ENCODE measurements at places on chromosomes 5 and 9.

GRCh38 chr5:98621821-98622220, 151.6 kb upstream of the RGMB start:
- no peak for DNase-seq

DNA sequence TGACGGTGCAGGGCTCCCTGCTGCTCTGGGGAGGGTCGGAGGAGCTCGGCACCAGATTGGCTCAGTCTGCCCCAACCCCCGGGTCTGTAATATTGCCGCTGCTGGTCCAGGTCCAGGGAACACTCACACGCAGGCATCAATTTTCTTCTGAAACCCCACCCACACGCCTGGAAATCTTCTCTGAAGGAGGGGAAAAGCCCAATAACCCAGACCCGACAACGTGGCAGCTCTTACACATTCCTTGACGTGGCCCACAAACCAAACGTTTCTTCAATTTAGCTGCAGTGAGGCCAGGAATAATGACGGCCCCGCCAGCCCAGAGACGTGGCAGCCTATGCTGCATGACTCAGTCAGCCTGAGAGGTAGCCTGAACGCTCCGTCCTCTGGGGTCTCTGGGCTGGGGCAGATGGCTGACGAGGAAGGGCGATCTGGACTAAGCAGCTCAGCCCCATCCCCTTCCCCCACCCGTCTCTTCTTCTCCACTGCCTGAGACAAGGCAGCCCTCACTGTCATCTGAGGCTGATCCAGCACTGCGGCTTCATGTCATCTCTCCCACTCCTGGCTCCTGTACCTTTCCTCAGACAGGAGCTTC, 9.9 kb upstream of the SPARC start:
- DNase-seq: peak; percentile 67

DNA sequence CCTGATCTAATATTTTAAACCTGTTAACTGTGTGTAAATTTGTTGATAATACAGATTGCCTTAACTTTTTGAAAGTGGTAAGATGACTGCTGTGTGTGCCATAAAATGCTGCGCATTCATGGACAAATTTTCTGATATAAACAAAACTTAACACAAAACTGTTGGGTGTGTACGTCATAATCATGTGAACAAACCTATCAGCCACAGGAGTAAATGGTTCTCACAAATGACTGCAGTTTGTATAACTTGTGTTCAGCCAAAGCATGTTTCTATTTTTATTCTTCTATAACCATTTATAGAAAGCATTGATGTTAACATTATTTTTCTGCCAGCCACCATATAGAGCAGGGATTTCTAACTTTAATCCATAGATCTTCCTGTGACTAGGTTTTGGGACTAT, 21.5 kb downstream of the CAMK4 start:
- no peak for DNase-seq

GRCh38 chr9:120514405-120514804, 65.6 kb downstream of the CDK5RAP2 start:
- DNase-seq: no peak

GRCh38 chr9:113898596-113898995, 22.5 kb downstream of the ZNF618 start:
- DNase-seq: no peak

DNA sequence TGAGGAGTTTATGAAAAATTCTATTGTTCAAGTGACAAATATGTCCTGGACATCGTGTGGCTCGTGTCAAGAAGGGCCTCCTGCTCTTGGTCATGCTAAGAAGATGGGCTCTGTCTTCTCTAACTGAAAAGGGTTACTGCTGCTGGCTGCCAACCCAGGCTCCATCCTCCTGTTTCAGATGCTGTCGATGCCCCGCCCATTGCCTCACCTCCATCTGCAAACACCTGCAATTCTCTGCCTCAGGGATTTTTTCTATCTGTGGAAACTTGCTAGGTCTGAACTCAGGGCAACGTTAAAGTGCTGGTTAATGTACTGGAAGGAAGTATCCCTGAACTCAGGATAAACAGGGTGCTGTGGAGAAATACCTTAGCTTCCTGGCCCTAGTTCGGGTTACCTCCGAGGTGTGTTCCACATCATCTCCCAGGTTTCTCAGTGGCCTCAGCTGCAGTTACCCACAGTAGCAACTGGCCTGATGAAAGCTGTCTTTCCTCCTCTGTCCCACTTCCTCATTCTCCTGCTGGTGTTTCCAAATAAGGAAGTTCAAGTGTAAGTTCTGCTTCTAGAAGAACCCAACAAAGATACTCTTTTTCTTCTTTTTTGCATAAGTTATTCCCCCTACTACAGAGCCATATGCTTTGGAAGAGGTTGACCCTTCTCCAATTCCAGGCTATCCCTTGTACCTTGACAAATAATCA, 151.7 kb upstream of the SMIM23 start:
- no peak for DNase-seq

- no peak for DNase-seq
Measured at GRCh38 chr9:103474156-103474555, 479.0 kb downstream of the CYLC2 start.

- no peak for DNase-seq
Measured at GRCh38 chr9:111831371-111832108, 36.8 kb upstream of the SHOC1 start.

GRCh38 chr5:134177369-134178095, 782 bp upstream of the SKP1 start:
- DNase-seq: no peak

DNA sequence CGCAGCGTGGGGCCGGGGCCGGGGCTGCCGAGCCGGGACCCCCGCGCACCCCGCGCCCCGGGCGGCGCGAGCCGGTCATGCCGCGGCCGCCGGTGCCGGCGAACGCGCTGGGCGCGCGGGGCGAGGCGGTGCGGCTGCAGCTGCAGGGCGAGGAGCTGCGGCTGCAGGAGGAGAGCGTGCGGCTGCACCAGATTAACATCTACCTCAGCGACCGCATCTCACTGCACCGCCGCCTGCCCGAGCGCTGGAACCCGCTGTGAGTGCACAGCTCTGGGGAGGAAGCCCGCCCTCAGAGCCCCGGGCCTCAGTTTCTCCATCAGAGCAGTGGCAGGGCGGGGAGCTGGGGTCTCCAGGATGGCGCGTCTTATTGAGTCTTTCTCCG, 335 bp downstream of the GALNT12 start:
- DNase-seq: no peak

- DNase-seq: no peak
Measured at GRCh38 chr9:126463426-126463825, 136.8 kb downstream of the MVB12B start.

GRCh38 chr9:91043056-91043810, 241.6 kb downstream of the SYK start:
- DNase-seq: no peak

DNA sequence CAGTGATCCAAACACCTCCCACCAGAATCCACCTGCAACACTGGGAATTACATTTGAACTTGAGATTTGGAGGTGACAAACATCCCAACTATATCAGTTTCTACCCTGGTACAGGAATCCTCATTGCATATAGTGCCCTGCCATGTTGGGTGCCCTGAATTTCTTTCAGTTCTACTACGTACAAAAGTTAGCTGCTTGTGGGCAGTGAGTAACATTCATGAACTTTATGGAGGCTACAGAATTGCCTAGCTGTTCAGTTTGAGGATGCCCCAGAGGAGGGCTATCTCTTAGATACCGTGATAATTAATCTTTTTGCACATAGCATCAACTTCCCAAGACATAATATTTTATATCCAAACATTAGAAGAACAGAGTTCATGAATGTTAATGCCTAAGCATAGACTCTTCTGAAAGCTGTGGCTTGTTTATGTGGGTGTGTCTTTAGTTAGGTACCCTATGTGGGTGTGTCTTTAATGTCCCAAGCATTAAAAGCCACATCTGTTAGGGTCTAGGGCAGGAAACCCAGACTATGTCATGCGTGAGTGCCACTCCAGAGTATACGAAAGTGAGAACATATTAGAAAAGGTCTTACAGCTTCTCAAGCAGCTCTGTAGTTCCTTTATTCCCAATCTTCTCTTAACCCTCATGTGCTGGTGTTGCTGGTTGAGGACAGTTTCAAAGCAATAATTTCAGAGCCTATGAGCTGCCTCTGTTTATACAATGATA, 47.0 kb upstream of the CHD1 start:
- DNase-seq: no peak

GRCh38 chr5:154242442-154242841, 51.9 kb downstream of the GALNT10 start:
- no peak for DNase-seq

Measured in BE2C (cell line).